Stromal cell of bone marrow (primary cell): ENCODE measurements at places on chromosomes 6 and 20.

- no peak for DNase-seq
Observed at GRCh38 chr20:25571817-25572216, 13.5 kb downstream of the NINL start.

DNA sequence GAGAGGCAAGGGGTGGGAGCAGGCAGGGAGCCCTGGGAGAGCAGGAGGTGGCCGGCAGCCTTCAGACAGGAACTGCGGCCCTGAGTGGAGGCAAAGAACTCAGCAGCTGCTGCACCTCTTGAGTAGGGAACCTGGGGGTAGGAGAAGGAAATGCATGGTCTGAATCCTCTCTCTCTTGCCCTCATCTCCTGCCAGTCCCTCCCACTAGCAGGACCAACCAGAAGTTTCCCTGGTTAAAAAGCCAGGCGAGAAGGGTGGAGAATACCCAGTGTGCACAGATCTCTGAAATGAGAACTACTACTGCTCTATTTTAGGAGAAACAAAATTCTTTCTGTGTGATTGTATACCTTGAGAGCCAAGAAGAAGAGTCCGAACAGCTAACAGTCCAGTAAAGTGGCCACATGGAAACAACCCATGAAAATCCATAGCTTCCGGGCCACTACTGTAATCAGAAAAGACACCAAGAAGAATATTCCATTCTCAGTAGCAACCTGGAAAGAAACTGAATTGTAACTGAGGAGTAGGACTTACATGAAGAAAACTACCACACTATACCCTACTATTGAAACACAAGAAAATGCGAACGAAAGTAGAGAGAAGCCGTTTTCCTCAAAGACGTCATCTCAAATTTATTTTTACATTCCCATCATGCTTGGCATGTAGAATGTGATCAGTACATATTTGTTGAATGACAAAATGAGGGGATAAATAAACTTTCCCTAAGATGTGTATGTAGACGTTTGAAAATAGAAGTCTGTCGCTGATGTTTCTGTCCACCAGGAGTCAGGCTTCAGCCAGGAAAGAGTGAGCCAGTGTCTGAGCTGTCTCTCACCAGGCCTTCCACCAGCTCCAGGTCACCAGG, 25.6 kb downstream of the WRNIP1 start:
- DNase-seq = peak; percentile 78

DNA sequence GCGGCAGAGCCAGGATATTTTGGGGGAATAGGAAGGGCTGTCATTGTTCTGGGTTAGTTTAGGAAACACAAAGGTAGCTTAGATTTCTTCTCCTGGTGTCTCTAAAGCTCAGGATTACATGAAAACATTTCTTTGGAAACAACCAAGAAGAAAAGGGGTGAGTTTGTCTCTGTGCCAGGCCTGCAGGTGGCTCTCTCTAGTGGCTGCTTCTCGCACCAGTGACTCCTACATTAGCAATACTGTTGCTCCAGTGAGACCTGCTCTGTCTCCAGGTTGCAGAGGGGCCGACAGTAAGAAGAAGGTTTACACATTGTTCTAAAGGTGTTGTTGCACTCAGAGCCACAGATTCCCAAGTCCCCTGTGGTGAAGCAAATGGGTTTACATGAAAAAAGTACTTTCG, 104.6 kb upstream of the GLP1R start:
- DNase-seq = no peak

GRCh38 chr6:54118117-54118516, 6.9 kb downstream of the MLIP start:
- DNase-seq = no peak

DNA sequence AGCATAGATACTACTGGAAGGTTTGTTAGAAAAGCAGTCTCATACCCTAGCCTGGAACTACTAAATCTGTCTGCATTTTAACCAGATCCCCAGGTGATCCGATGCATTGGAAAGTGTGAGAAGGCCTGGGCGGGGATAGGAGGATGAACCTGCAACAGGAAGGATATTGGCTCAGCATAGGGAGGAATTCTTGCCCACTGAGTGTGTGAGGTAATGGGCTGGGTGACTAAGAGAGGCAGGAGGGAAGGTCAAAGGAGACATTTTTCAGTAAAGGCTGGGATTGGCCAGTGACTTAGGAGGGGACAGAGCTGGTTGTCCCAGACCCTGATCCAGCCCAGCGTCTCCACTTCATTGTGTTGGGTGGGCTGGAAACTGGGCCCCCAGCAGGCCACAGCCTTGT, 191.0 kb upstream of the LRFN2 start:
- no peak for DNase-seq

GRCh38 chr6:153312634-153313033, 181.6 kb upstream of the RGS17 start:
- DNase-seq = peak; percentile 4

GRCh38 chr6:155765275-155766194, 309.9 kb upstream of the NOX3 start:
- DNase-seq = peak; percentile 71

DNA sequence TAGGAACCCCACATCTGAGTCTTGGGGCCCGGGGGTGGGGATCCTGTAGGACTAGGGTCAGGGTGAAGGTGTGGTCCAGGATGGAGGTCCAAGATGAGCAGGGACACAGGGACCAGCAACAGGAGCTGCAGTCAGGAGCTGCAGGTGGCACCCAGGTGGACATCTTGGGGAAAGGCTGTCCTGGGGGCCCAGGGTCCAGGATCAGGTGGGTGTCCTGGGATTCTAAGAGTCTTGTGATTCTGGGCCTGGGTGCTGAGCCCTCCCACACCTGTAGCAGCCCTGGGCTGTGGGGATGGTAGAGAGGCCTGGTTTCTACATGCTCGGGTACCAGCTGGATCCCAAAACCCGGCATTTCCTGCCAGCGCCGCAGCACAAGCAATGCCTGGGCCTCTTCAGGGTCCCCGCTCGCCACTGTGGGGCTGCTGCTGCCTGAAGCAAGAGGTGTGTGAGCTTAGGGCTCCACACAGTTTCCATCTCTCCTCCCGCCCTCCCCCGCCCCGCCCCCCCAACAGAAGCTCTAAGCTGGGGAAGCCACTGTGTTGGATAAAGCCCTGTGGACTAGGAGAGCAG, 20.7 kb downstream of the ERGIC3 start:
- no peak for DNase-seq

- DNase-seq = no peak
Observed at GRCh38 chr20:725491-725890, 42.8 kb downstream of the SLC52A3 start.

GRCh38 chr20:41405436-41405835, 38.8 kb upstream of the EMILIN3 start:
- no peak for DNase-seq

DNA sequence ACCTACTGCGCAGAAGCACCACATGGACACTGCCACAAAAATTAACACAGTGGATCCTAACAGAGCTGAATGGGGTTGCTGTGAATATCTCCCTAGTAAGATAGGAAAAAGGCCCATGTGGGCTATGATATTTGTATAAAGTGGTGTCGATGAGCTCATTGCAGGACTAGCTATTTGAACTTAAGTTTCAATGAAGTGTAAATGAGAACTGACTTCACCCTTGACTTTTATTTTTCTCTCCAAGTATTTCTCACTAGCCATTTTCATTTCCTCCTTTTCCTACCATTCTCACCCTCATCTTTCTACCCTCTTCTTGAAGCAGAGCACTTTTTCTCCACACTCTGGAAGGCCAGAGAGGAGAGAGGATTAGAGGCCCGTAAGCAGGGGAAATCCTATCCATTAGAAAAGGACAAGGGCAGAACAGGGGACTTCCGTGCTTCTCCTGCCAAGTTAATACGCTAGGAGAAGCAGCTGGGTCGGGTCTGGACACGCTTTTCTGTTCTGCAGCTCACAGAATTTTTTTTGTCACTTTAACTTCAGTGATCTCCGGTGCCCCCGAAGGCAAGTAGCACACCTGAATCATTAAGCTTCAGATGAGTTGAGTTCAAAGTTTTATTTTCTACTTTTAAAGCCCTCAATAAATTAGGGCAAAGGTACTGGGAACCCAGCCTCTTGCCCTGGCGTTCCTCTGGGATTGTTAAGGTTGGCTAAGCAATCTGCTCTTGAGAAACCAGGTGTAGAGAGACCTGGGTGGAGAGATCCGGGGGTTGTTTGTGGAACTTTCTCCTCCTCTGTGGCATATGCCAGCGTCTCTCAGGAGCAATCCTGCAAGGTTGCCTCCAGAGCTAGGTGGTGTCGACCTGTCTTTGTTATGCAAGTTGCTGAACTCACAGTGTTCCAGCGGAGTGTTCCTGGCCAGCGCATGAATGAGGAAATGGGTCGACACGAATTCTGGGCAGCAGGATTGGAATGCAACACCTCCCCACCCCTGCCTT, 56.2 kb upstream of the ARID1B start:
- no peak for DNase-seq
